Stimulated activated CD4-positive, alpha-beta T cell treated with anti-CD3 and anti-CD28 coated beads, Interleukin-12 subunit alpha, Interleukin-12 subunit beta, amount 100 ng/mL, for 24 hours (primary cell): ENCODE measurements at places on chromosomes 4 and X.

DNA sequence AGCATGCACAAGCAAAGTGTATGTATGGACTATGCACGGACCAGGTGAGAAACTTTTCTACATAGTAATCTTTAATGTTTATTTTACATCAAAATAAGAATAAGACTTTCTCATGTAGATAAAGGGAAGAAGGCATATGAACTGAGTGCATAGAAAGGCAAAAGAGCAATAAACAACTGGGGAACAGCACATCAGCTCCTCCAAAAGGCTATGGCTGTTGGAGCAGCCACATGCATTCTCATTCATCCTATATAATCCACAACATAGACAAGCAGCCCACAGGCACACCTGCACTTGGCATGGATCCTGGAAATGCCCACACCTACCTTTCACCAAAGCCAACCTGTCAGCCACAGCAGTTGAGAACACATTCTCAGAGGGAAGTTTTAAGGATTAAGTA is 586.9 kb upstream of the INTU start:
- DNase-seq: no peak

DNA sequence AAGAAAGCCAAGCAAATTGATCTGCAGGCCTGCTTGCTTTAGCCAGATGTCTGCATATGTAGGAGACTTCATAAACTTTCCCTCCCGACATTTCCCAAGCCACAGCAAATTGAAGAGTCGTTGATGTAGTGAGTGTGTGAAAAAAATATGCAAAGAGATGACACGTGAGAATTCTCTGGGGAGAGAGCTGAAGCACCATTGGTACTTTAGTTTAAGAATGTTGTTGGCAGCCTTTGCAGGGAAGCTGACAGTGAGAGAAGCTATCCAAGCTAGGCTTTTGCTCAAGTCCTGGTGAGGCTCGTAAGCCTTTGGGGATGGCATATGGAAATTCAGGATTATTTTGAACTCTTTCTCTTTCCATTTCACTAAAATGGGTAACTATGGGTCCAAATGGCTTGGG is 87.5 kb downstream of the GLRA2 start:
- no peak for DNase-seq

DNA sequence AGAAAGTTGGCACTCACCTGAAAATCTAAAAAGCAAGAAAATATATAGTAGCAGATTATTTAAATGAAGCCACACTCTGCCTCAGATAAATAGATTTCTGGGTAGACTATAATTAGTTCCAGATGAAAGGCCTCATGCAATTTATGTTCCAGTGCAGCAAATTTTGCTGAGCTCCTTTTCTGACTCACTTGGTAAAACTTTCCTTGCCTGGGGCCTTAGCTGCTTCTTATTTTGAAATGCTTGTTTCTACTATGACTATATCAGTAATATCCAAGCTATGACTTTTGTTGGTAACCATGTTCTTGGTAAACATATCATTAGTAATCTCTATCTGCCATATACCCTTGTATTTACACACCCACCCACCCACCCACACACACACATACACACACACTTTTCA is 961.8 kb downstream of the SH3BGRL start:
- DNase-seq: no peak

DNA sequence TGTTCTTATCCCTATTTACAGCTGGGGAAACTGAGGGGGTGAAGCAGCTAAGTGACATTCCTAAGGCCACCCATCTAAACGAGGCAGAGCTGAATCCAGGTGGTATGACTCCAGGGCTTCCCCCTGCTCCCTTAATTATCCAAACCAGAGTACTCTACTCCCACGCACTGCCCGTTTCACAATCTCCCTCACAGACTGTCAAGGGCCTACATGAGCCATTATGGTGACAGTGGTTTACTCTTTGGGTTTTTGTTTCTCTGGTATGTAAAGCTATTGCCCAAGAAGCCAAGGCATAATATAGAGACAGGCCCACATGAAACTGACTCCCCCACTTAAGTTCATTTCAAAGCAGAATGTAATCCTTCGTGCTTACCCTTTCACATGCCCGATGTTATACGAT is 95.1 kb downstream of the NHS start:
- DNase-seq: no peak

DNA sequence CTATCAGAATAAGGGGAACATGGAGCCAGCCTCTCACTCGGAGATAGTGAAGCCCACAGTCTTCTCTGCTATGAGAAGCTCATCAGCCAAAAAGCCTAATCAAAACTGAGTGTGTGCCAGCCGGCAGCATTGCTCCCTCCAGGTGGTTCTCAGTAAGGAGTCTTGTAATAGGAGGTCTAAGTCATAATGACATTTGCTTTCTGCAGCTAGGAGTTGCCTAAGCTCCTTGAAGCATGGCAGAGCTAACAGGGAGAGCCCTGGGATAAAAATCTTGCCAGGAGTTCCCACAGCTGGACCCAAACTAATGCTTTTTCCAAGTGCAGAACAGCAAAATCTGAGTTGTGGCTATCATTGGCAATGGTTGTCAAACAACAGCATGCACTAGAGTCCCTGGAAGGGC is 245.2 kb downstream of the SPATA18 start:
- no peak for DNase-seq

DNA sequence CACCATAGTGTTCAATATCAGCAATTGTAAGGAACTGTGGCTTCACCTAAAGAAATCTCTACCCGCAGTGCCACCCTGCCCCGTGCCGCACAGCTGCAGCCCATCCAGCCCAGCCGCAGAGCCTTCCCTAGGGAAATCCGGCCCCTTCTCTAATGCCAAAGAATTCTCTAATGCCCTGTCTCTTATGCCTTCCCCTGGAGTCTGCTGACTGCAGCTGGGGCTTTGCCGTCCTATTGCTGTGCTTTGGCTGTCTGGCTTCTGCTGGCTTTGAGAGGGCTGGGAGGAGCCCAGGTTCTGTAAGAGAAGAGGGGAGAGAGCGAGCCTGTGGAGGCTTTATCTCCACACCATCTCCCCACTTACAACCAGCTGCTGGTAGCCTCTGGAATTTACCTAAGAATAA is 85.9 kb upstream of the HELT start:
- DNase-seq: no peak
